ENCODE measurements at places on chromosomes 12 and 14. TPM values are rescaled to one million over a fixed set of nuclear protein-coding genes. Genes with fewer than 3 reads are reported as not detected.

DNA sequence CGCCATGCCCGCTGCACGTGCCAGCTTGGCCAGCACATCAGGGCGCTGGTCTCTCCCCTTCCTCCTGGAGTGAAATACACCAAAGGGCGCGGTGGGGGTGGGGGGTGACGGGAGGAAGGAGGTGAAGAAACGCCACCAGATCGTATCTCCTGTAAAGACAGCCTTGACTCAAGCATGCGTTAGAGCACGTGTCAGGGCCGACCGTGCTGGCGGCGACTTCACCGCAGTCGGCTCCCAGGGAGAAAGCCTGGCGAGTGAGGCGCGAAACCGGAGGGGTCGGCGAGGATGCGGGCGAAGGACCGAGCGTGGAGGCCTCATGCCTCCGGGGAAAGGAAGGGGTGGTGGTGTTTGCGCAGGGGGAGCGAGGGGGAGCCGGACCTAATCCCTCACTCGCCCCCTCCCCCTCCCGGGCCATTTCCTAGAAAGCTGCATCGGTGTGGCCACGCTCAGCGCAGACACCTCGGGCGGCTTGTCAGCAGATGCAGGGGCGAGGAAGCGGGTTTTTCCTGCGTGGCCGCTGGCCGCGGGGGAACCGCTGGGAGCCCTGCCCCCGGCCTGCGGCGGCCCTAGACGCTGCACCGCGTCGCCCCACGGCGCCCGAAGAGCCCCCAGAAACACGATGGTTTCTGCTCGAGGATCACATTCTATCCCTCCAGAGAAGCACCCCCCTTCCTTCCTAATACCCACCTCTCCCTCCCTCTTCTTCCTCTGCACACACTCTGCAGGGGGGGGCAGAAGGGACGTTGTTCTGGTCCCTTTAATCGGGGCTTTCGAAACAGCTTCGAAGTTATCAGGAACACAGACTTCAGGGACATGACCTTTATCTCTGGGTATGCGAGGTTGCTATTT lies 914 bp upstream of the CCND2 start:
- H3K36me3 ChIP-seq, result no peaks in the 10 kb centered on the region
- no peak overlapping the region for H3K4me3 ChIP-seq
- no peak overlapping the region for H3K27ac ChIP-seq
- H3K4me1 ChIP-seq, result no peaks in the 10 kb centered on the region
- DNase-seq, result no peak
- H3K27me3 ChIP-seq, result peaks cover 79% of the 10 kb centered on the region

GRCh38 chr14:52310541-52310940 lies 3.6 kb upstream of the PTGER2 start:
- no peak for DNase-seq
- no peak overlapping the region for H3K27ac ChIP-seq
- no peaks in the 10 kb centered on the region for H3K36me3 ChIP-seq
- H3K4me3 ChIP-seq, result no peak overlapping the region
- peaks cover 10% of the 10 kb centered on the region for H3K27me3 ChIP-seq

Gene PPP1R36
- 0.35 TPM for total RNA-seq

Gene MPHOSPH9
- 58.5 TPM for total RNA-seq

Gene HOXC4
- total RNA-seq, result 3.8 TPM

Gene NOVA1
- total RNA-seq, result 0.68 TPM

Data from PC-9 (cell line).